ENCODE measurements at places on chromosomes 3 and 15.

GRCh38 chr3:195337747-195338146, 66.8 kb upstream of the XXYLT1 start:
- DNase-seq, result no peak

- no peak for DNase-seq
Observed at GRCh38 chr15:81052046-81052445, 51.3 kb downstream of the TLNRD1 start.

DNA sequence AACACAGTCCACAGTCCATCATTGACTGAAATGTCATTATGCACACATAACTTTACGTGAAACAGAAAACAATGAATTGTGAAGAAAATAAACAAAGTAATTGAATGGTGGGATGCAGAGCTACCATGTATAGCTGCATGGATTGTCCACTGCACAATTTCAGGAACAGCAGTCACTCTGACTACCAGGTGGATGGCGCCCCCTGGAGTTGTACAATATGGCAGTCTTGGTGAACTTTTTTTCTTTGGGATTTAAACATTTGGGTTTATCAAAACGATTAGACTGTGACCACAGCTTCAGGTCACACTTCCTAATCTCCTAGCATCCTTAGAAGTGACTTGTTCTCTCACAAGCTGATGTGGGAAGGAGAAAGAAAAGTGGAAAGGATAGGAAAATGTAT, 48.9 kb upstream of the TCF12 start:
- no peak for DNase-seq

DNA sequence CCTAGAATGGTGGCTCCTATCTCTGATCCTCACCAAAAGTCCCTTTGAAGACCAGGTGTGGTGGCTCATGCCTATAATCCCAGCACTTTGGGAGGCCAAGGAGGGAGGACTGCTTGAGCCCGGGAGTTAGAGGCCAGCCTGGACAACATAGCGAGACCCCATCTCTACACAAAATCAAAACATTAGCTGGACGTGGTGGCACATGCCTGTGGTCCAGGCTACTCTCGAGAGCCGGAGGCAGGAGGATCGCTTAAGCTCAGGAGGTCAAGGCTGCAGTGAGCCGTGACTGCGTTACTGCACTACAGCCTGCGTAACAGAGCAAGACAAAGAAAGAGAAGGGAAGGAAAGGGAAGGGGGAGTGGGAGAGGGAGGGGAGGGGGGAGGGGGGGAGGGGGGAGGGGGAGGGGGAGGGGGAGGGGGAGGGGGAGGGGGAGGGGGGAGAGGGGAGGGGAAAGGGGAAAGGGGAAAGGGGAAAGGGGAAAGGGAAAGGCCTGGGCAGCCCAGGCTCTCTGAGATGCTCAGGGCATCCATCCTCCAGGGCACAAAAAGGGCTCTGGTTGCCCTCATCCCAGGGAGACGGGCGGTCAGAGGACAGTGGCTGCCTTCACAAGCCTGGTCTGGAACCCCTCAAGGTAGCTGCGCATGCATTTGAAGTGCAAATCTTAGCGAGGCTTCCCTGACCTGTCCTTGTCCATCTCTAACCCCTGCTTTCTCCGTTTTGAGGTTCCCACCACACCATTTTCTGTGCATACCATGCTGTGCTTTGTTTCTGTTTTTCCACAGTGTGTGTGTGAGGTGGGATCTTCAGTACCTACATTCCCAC, 76.1 kb downstream of the LDHAL6B start:
- DNase-seq, result no peak

GRCh38 chr3:156749244-156749643, 74.9 kb downstream of the TIPARP start:
- DNase-seq, result peak; percentile 40

DNA sequence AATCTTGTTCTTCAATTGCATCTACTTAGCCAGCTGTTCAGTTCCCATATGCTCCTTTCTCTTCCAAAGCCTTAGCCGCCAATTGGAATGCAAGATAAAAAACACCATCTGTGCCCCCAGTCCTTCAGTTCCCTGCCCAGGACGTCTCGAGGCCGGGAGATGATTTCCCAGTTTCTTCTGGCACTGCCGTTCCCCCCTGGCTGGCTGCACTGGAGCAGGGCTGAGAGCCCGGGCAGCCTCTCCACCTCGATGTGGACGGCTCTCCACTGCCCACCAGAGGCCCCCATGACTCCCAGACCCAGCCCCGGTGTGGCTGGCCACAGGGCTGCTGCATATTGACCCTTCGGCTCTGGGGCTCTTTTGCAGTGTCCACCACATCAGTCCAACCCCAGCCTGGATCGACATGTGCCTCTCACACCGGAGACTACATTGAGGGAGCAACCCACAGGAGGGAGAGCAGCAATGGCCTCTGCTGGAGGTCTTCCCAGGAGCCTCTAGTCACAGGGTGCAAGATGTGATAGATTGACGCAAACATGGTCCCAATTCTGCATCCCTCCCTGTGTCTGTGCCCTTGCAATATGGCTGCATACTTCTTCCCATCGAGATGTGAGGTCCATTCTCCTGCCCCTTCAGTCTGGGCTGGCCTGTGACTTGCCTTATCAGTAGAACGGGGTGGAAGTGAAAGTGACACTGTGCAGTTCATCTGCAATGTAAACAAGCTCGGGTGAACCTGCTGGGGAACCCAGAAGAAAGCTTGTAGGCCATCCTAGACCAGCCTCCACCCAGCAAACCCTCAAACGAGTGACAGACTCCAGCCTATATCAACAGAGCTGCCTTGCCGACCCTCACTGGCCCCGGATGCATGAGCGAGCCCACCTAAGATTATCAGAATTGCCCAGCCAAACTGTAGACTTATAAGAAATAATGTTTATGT, 52.3 kb upstream of the PRR20G start:
- DNase-seq, result no peak

GRCh38 chr3:66520724-66521123, 19.9 kb upstream of the LRIG1 start:
- no peak for DNase-seq

DNA sequence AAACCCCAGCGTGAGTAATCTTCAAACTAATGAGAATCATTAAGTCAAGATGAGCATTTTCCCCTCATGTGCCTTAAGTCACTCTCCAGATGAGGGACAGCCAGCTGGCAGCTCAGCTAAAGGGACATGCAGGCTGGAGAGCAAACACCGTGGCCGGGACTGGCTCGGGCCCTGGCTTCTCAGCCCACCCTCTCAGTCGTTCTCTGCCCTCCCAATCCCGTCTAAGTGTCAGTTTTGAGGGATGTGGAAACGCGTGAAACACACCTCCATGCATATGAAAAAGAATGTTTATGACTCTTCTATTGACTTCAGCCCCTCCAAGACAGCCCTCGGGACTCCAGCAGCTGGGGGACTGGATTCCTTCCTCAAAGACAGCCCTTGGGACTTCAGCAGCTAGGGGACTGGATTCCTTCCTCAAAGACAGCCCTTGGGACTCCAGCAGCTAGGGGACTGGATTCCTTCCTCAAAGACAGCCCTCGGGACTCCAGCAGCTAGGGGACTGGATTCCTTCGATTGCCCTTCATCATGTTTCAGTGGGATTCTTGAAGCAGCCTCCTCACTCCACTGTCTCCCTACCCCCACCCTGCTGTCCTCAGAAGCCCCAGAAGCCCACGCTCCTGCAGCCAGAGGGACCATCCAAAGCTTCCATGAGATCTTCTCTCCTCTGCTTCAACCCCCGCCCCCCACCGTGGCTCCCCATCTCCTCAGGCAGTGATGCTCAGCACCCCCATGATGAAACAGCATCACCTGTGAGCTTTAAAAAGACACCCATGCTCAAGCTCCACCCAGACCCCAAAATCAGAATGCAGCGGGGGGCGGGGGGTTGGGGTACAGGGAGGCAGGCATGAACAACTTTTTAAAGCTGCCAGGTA, 228.9 kb downstream of the XXYLT1 start:
- DNase-seq, result no peak

- no peak for DNase-seq
Observed at GRCh38 chr3:32288819-32289218, 50.3 kb downstream of the CMTM8 start.

Measured in SHP77 treated with DMSO at 0.1 percent for 48 hours (cell line).